ENCODE measurements at places on chromosomes 3 and 15. TPM values are rescaled to one million over a fixed set of nuclear protein-coding genes. Genes with fewer than 3 reads are reported as not detected.

DNA sequence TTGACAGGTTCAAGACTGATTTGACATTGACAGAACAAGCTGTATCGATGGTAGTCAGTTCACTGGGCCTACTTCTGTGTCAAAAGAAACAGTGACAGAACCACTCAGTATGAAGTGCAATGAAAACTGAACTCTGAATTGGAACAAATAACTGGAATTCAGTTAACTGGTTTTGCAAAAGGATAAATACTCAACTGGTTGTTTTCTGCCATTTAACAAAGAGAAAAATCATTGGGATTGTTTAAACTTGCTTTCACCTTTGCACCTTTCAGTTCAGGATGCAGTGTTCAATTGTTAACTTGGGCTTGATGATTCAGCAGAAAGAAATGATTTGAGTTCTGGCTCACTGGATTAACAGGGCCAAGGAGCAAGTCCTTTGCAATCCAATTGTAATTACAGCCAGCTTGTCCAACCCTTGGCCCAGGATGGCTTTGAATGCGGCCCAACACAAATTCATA, 4.9 kb downstream of the BTD start:
- no peak overlapping the region for H3K4me3 ChIP-seq
- no peak overlapping the region for H3K27ac ChIP-seq
- no peaks in the 10 kb centered on the region for H3K27me3 ChIP-seq

DNA sequence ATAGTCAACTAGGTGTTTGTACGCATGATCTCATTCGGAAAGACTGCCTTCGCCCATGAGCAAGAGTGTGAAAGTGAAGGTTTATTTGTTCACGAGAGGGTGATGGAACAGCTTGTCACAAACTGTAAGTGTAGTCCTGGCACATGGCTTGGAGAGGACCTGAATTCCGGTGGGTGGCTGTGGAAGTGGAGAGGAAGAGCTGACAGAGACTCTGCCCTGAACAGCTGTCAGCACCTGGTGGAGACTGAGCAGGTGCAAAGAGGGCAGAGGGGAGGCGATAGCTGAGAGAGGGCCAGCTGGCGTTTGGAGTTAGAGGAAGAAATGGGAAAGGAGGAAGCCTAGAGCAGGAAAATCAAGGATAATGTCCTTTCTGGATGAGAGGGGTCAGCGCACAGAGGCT, 155.7 kb downstream of the EEFSEC start:
- no peak for DNase-seq
- H3K36me3 ChIP-seq: no peaks in the 10 kb centered on the region
- no peaks in the 10 kb centered on the region for H3K4me1 ChIP-seq
- H3K27ac ChIP-seq: no peak overlapping the region
- no peaks in the 10 kb centered on the region for H3K27me3 ChIP-seq
- no peak overlapping the region for H3K4me3 ChIP-seq

DNA sequence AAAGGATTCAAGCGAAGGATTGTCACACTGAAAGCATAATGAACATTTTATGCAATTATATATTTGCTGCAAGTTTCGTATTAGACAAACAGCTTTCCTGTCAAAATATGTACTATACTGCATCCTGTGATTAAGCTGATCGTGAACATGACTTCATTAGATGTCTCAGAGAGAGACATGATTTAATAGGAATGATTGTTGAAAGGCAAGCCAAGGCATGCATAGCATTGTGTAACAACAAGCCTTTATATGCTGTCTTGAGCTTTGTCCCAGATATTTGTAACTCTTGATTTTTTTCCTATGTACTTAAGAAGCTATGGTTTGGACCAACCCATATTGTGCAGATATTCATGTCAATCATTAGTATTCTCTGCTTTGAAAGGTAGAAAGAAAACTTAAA, 309.1 kb downstream of the KCNH8 start:
- no peak for DNase-seq
- no peaks in the 10 kb centered on the region for H3K27me3 ChIP-seq
- no peaks in the 10 kb centered on the region for H3K36me3 ChIP-seq
- no peaks in the 10 kb centered on the region for H3K4me1 ChIP-seq
- H3K4me3 ChIP-seq: no peak overlapping the region
- H3K27ac ChIP-seq: no peak overlapping the region

DNA sequence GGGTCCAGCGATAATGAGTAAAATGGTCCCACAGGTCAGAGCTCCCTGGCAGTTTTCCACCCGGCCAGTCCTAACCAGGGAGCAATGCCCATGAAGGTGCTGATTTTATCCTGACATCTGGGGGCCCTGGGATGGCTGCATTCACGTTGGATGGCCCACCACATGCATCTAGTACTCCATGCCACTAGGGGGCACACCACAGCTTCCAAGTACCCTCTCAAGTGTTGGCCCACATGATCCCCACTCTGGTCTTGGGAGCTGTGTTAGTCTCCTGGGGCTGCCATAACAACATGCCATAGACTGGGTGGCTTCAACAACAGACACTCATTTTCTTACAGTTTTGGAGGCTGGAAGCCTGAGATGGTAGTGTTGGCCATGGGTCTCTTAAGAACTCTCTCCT, 225.5 kb downstream of the SLCO3A1 start:
- no peak for DNase-seq
- H3K36me3 ChIP-seq: no peaks in the 10 kb centered on the region
- H3K4me1 ChIP-seq: peaks cover 18% of the 10 kb centered on the region
- H3K4me3 ChIP-seq: no peak overlapping the region

- H3K4me1 ChIP-seq: peaks cover 54% of the 10 kb centered on the region
- no peak for DNase-seq
- H3K4me3 ChIP-seq: peak overlapping the region; percentile 62
- peak overlapping the region; percentile 85 for H3K27ac ChIP-seq
- peaks cover 4% of the 10 kb centered on the region for H3K36me3 ChIP-seq
These were observed 1.8 kb upstream of the CEP97 start for GRCh38 chr3:101722394-101723173.

DNA sequence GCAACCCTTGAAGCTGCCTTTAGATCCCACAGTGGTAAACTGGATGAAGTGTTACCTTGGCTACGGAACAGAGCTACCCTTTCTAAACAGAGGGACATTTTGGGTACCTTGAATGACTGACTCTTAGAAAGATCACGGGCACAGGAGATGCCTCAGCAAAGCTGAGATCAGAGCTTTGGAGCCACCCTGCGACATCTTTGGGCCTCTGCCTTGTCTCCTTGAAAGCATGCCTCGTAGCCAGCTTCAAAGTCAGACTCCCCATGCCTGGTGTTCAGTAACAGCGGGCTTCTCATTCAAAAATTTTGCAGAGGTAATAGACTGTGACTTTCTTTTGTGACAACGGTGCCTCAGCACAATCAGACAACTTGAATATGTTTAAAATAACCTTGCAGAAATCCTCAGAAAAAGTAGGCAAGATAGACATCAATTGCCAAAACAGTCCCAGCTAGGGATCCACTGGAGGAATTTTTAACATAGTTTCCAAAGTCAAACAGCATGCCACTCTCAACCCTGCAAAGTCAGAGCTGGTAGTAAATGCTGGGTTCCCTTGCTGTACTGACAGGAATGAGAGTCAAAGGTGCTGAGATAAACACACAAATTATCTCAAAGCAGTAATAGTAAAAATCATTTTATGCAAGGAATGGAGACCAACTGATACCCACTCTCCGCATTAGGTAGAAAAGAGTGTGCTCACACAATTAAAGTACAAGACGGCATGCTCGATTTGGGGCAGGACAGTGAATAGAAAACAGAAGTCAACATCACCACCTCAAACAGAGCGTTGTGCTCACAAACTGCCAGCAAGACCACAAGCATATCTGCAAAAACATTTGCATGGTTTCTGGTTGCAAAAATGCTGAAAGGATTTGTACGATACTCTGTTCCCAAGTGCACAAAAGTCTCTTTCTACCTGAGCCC, 82.1 kb downstream of the MYO1E start:
- H3K4me3 ChIP-seq: no peak overlapping the region
- H3K27ac ChIP-seq: no peak overlapping the region
- peaks cover 12% of the 10 kb centered on the region for H3K4me1 ChIP-seq
- no peak for DNase-seq

DNA sequence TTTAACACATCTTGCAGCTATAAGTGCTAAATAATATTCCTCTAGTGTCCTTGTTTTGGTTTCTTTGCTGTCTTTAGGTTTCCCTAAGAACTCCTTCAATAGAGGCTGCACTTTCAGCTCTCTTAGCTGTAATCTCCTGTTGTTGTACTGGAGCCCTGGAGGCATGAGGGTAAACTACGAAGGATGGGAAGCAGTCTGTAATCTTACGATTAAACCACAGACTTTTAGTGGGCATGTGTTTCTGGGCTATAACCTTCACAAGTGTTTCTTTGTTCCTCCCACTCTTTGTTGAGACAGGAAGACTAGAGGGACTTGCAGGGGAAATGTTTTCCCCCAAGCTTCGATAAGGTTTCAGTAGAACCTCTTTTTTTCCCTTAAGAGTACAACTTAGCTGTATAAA, 1058.1 kb downstream of the NSUN3 start:
- no peak for DNase-seq
- H3K36me3 ChIP-seq: no peaks in the 10 kb centered on the region
- H3K4me3 ChIP-seq: no peak overlapping the region
- no peak overlapping the region for H3K27ac ChIP-seq
- H3K27me3 ChIP-seq: no peaks in the 10 kb centered on the region

DNA sequence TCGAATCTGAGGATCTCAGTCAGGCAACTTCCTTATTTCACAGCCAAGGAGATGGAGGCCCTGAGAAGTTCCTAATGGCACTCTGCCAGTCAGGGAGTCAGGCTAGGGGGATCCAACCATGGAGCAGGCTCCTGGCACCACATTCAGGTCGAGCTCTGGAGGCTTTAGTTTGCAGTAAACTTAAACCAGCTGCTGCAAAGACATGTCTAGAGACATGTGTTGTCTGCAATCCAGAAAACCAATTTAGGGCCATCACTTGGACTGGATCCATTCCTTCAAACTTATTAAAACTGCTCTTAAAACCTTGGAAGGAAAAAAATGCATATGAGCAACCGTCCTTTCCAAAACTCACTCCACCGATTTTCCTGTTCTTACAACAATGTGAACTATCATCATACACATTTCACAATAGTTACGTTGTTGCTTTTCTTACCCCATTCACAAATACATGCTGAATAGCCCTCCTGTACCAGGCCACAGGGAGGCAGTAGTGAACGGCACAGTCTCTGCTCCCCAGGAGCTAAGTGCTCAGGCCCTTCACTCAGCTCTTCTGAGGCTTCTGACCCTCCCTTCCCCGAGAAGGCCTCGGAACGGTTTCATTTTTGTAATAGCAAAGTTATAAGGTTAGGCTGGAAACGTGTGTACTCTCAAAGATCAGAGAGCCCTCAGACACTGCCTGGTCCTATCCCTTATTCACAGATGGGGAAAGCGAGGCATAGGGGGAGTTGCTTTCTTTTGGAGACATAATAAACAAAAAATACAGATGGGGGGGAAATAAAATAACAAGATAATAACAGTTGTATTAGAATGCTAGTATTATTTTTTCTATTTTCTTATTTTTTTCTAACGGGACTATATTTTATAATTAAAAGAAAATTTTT, 20.1 kb downstream of the RFT1 start:
- peak overlapping the region; percentile 88 for H3K27ac ChIP-seq
- no peaks in the 10 kb centered on the region for H3K27me3 ChIP-seq
- H3K4me1 ChIP-seq: peaks cover 42% of the 10 kb centered on the region
- H3K36me3 ChIP-seq: peaks cover 23% of the 10 kb centered on the region

- no peaks in the 10 kb centered on the region for H3K27me3 ChIP-seq
- H3K4me1 ChIP-seq: no peaks in the 10 kb centered on the region
- no peak overlapping the region for H3K27ac ChIP-seq
- no peak for DNase-seq
- no peaks in the 10 kb centered on the region for H3K36me3 ChIP-seq
These were observed 598.0 kb downstream of the DIPK2A start for GRCh38 chr3:144569651-144570050.

GRCh38 chr3:43388175-43388574, 101.8 kb downstream of the SNRK start:
- H3K27me3 ChIP-seq: peaks cover 5% of the 10 kb centered on the region
- no peak overlapping the region for H3K27ac ChIP-seq
- no peak overlapping the region for H3K4me3 ChIP-seq
- H3K4me1 ChIP-seq: peaks cover 52% of the 10 kb centered on the region
- peaks cover 6% of the 10 kb centered on the region for H3K36me3 ChIP-seq

DNA sequence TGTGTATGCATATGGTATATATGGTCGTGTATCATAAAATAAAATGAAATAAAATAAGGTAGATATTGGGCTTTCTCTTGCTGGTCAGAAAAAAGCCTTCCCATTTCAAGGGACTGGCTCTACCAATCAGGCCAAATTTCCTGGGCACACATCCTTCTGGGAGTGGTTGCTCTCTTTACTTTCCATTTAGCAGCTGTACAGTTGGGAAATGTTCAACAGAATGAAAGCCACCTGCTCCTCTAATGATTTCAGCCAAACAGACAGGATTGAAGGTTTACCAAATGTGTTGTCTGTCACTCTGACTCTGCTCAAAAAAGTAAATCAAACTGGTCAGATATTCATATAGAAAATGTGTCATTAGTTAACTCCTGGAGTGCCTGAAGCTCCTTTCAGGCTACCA, 380.4 kb downstream of the ROBO2 start:
- no peaks in the 10 kb centered on the region for H3K4me1 ChIP-seq
- no peak for DNase-seq
- H3K27me3 ChIP-seq: no peaks in the 10 kb centered on the region

GRCh38 chr15:29668120-29668602, 154.1 kb downstream of the TJP1 start:
- no peak overlapping the region for H3K27ac ChIP-seq
- H3K4me3 ChIP-seq: no peak overlapping the region
- DNase-seq: no peak
- H3K36me3 ChIP-seq: no peaks in the 10 kb centered on the region

DNA sequence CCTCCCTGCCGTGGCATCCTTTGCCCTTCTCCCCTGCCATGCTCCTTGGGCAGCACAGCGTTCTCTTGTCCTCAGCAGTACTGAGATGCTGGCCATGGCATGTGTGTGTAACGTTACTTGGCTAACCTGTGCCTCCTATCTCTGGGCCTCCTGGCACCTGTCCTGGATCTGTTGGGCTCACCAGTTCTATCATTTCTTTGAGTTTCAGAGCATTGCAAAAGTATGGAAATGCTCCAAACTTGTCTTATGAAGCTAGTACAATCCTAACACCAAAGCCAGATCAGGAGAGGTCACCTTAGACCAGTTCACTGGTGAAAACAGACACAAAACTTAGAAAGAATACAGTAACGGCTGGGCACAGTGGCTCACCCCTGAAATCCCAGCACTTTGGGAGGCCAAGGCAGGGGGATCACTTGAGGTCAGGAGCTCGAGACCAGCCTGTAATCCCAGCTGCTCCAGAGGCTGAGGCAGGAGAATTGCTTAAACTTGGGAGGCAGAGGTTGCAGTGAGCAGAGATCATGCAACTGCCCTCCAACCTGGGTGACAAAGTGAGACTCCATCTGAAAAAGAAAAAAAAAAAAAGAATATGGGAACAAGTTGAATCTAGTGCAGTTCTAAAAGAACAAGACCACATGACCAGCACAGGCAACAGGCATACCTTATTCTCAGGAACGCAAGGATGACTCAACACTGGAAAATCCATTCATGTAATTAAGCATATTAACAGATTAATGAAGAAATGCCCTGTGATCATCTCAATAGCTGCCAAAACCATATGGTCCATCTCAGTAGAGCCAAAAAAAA, 62.4 kb upstream of the TRPM1 start:
- no peak for DNase-seq
- H3K27me3 ChIP-seq: peaks cover 2% of the 10 kb centered on the region
- no peak overlapping the region for H3K4me3 ChIP-seq
- H3K27ac ChIP-seq: no peak overlapping the region

Gene CKMT1A
- 0.16 TPM for total RNA-seq

Gene NUP210
- 152 TPM for total RNA-seq

Gene AGBL1
- not detected for total RNA-seq

Gene LRTM1
- not detected for total RNA-seq

Gene ZIC1
- not detected for total RNA-seq

Gene GPR27
- 0.70 TPM for total RNA-seq

Gene PSTPIP1
- total RNA-seq: 218 TPM

Gene DUOX2
- total RNA-seq: not detected

Measured in activated T-helper 1 cell treated with anti-CD3 and anti-CD28 coated beads, Interleukin-12 subunit alpha, Interleukin-12 subunit beta, Interleukin-2, Interleukin-4 antibody, amounts not matched to agents 30 ng/mL and 10 ng/mL and 1 ng/mL, durations not matched to agents 14 hours and 24 hours and 36 hours (primary cell).